Common myeloid progenitor, CD34-positive (primary cell): ENCODE measurements at places on chromosomes 3 and 15.

DNA sequence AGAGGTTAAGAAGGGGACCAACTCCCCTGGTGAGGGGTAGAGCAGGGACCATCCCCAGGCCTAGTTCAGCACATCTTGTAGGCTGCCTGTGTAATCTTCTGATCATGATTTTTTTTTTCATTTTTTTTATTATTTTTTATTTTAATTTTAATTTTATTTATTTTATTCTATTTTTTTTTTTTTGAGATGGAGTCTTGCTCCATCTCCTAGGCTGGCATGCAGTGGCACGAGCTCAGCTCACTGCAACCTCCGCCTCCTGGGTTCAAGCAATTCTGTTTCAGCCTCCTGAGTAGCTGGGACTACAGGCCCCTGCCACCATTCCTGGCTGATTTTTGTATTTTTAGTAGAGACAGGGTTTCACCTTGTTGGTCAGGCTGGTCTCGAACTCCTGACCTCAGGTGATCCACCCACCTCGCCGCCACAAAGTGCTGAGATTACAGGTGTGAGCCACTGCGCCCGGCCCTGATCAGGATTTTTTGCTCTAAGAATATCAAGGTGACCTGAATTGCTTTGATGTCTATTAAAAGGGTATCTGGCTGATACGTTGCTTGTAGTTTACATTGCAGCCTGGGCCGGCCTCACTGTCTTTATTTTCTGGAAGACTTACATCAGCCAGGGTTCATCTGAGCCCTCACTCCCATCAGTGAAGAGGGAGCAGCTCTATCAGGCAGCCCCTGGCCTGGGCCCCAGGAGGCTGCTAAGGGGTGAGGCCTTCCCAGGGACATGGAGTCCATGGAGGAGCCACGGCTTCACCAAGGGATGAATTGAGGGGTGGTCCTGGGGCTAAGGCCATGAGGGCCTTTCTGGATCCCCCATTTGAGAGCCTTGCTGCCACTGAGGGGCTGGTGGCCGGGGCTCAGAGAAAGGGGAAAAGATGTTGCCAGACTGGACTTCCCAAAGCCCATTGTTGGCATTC, 10.7 kb downstream of the SYNM start:
- no peak for DNase-seq

- no peak for DNase-seq
Measured at GRCh38 chr3:23203708-23204330, 692 bp downstream of the UBE2E2 start.

- peak; percentile 77 for DNase-seq
Measured at GRCh38 chr15:43133430-43134156, at the start of gene TMEM62. Gene TMEM62 (plus strand): TSS chr15:43133586. CDS start chr15:43133803, 217 bp downstream.

DNA sequence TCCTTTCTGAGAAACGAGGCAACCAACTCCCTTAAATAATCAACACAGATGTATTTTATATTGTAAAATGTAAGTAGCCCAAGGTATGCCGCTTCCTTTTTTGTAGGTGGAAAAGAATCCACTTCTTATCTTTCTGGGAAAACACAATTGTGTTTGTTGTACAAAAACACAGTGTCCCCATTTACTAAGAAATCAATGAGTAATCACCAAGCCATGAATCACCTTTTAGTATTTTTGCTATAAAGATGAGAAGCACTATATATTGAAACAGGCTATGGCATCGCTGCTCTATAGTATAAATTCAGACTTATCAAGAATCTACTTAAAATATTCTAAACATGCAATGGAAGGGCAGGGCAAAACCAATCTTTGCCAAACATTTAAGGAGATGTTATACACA, 104.0 kb downstream of the TNIK start:
- no peak for DNase-seq

- DNase-seq = no peak
Measured at GRCh38 chr15:73318463-73319351, 50.1 kb downstream of the HCN4 start.

- no peak for DNase-seq
Measured at GRCh38 chr3:117688583-117688982, 979.0 kb downstream of the TUSC7 start.

GRCh38 chr3:15007681-15008141, 57.4 kb downstream of the MRPS25 start:
- no peak for DNase-seq

- DNase-seq = no peak
Measured at GRCh38 chr3:79976466-79976865, 208.7 kb upstream of the ROBO1 start.

- DNase-seq = no peak
Measured at GRCh38 chr3:99878005-99878404, 60.3 kb downstream of the CMSS1 start.

- no peak for DNase-seq
Measured at GRCh38 chr15:35379972-35380371, 166.0 kb downstream of the DPH6 start.

DNA sequence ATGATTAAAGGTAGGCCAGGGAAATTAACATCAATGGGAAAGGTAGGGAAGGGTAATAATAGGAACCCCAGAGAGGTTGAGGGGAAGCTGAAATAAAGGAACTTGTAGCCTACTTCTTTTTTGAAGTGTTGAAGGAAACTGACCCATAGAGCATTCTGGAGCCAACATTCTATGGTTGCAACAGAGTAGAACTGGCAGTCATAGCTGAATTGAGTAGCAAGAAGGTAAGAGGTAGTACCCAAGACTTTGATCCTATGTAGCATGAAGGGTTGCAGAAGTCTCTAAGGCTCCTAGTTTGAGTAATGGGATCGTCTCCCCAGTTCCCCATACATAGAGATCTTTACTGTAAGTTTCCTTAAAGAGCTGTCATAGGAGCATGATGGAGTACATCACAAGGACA, 7.4 kb upstream of the ZNF774 start:
- no peak for DNase-seq

- no peak for DNase-seq
Measured at GRCh38 chr3:118495206-118495605, 539.4 kb downstream of the IGSF11 start.

DNA sequence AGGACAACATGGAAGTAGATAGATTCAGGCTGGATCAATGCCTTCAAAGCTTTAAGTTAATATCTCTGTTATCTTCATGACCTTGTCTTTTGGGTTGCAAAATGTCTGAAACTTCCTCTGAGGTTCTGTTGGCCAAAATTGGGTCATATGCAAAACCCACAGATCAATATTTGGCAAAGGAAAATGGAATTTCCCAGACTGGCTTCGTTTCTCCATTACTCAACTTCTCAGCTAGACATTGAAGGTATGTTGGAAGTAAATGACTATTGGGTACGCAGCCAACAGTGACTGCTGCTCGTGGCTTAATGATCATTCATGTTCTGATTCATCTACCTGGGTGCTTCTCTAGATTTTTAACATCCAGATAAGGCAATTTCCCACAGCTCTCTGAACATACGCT, 675.4 kb upstream of the SGO1 start:
- DNase-seq = no peak

- DNase-seq = no peak
Measured at GRCh38 chr3:149476225-149476624, 1.7 kb downstream of the TM4SF4 start.

GRCh38 chr15:91549581-91549980, 303.9 kb upstream of the SLCO3A1 start:
- DNase-seq = no peak

DNA sequence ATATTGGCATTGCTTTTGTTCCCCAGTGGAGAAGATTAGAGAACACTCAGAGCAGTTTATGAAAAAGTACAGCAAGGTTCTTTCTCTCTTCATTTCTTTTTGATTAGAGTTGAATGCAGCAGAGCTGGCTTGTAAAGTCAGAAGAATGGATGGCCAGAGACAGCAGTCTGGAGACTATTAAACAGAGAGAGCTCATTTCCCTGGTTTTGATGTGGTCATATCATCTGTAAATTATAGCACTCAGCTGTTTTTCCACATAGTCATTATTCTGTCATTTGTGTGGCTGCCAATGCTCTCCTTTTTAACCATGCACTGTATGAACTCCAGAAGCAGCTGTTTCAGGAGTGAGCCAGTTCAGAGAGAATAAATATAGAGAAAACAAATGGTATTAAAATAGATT, 177.4 kb upstream of the CRBN start:
- DNase-seq = peak; percentile 36

- DNase-seq = no peak
Measured at GRCh38 chr3:155193868-155194267, 99.6 kb downstream of the STRIT1 start.

GRCh38 chr3:187136936-187137335, 2.4 kb downstream of the RPL39L start:
- peak; percentile 36 for DNase-seq

GRCh38 chr3:135736740-135737139, 228.8 kb upstream of the PPP2R3A start:
- no peak for DNase-seq

DNA sequence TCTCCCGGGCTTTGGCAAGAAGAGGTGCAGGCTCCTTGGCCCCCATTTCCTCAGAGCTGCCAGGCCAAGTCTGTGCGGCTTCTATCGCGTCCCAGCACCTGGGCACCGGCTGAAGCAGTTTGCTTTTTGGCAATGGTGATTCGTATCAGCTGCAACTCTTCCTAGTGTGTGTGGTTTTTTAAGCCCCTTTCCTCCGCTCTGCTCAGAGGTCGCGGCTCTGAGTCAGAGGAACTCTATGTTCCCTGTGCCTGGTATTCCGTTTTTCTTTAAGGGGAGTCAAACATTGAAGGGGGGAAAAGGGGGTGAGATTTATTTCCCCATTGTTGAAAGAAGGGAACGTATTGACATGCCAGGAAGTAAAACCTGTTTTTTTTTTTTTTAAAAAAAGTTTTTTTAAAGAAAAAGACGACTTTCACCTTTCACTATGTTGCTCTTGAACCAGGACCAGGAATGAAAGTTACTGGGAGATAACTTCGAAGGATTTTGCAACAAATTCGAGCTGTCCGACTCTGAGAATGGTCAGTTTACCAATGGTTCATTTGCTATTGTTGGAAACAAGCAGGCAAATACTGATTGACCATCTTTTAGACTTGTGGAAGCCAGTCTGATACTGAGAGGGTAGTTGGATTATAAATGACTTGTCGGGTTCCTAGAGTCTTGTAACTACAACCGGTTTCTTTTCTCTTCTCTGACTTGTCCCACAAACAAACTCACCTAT, 1.1 kb downstream of the ARMC8 start:
- peak; percentile 66 for DNase-seq

DNA sequence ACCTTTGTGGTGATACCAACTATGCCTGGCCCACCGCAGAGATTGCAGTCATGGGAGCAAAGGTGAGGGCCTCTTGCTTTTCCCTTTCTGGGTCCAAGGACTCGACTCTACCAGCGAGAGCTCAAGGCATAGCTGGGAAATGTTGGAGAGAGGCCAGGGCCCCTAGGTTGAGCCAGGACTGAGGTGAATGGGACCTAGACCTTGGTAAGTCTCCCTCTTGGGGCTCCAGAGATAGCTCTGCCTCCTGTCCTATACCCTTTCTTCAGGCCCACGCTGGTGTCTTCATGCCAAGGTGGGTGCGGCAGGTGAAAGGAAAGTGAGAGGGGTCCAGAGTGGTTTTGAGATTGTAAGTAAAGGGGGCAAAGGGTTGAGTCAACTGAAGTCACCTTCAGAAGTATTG, 77.5 kb downstream of the PCCB start:
- no peak for DNase-seq

DNA sequence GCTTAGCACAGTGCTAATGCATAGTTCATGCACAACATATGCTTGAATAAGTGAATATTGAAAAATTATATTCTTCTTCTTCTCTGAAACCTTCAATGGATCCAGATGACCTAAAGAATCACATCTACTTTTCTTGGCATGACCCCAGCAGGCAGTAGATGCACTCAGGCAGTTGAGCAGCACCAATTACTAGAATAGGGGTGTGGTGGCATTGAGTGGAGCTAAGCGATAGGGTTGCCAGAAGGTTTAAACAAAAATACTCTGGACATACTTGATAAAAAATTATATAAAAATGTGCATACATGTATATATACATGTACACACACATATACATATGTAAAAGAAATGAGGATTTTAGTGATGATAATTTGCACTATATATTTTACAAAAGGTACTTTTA, 81.8 kb downstream of the NFKBIZ start:
- DNase-seq = no peak

DNA sequence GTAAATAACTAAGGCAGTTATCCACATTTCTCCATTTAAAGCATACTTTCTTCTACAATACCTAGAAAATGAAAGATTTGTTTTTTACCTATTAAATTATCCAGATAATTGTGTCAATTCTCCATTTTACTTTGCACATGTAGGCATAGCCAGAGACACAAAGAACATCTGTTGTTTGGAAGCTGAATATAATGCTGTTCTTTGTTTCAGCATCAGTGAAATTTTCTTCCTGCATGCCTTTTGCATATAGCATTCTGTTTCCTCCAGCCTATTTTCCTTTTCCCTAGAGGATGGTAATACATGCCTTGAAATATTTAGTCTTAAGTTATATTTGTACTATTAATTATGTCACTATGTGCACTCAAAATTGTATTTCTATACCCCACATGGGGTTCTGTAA, 233.7 kb downstream of the CNTN6 start:
- DNase-seq = no peak

GRCh38 chr3:192005989-192006388, 545.0 kb downstream of the PYDC2 start:
- DNase-seq = no peak

DNA sequence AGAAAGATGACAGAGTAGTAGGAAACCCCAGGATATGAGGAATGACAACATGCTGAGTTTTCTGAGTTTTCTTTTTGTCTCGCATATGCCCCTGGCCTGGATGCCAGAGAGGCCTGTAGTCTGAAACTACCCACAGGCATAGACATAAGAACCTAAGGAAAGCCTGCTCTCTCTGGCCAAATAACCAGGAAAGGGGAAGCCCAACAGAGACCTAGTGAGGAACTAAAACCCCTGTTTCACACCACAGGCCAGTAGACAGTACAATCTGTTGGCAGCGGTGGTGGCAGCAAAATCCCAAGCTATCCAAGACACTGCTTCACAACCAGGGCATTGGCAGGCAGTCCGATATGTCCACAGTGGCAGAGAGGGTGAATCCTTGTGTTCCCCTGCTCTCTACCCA, 55.0 kb upstream of the DCP1A start:
- DNase-seq = no peak

GRCh38 chr15:60009124-60009960, 5.2 kb downstream of the FOXB1 start:
- peak; percentile 29 for DNase-seq
